H1 (cell line): ENCODE measurements at places on chromosomes 7 and 10. TPM values are rescaled to one million over a fixed set of nuclear protein-coding genes. Genes with fewer than 3 reads are reported as not detected.
A peak's percentile ranks its signal among the peaks of the same experiment; 100 is the strongest.

MYO3A gene
- total RNA-seq = 3.2 and 5.3 TPM in 2 replicates

KIFBP gene
- 34.1 and 34.6 TPM in 2 replicates for total RNA-seq

GDF2 gene
- not detected in 2 replicates for total RNA-seq

ADIRF gene
- total RNA-seq = not detected in 2 replicates

PNLIPRP1 gene
- total RNA-seq = not detected in 2 replicates

OR2A7 gene
- total RNA-seq = 1.6 and 1.9 TPM in 2 replicates

RARRES2 gene
- total RNA-seq = 254 and 264 TPM in 2 replicates

DMBT1 gene
- not detected in 2 replicates for total RNA-seq

- H3K4me3 ChIP-seq = no peak overlapping the region
- no peak for DNase-seq
- no peaks in the 10 kb centered on the region for H3K27me3 ChIP-seq
- no peak overlapping the region for H3K27ac ChIP-seq
- H3K4me1 ChIP-seq = peaks cover 4% of the 10 kb centered on the region
These were observed 71.1 kb downstream of the SLC37A3 start for GRCh38 chr7:140327261-140327661.

- DNase-seq = no peak
- H3K4me1 ChIP-seq = no peaks in the 10 kb centered on the region
- H3K27ac ChIP-seq = no peak overlapping the region
- no peaks in the 10 kb centered on the region for H3K36me3 ChIP-seq
These were observed 48.9 kb downstream of the AKR1D1 start for GRCh38 chr7:138125119-138125518.

GRCh38 chr7:94173436-94173835 is 169.3 kb upstream of the BET1 start:
- no peaks in the 10 kb centered on the region for H3K27me3 ChIP-seq
- no peak for DNase-seq
- H3K4me1 ChIP-seq = no peaks in the 10 kb centered on the region
- H3K27ac ChIP-seq = no peak overlapping the region
- no peak overlapping the region for H3K4me3 ChIP-seq

GRCh38 chr7:64654796-64655548 is 11.0 kb upstream of the ZNF107 start:
- no peaks in the 10 kb centered on the region for H3K27me3 ChIP-seq
- H3K27ac ChIP-seq = no peak overlapping the region
- no peak for DNase-seq
- H3K4me3 ChIP-seq = no peak overlapping the region
- no peaks in the 10 kb centered on the region for H3K36me3 ChIP-seq
- H3K4me1 ChIP-seq = no peaks in the 10 kb centered on the region

DNA sequence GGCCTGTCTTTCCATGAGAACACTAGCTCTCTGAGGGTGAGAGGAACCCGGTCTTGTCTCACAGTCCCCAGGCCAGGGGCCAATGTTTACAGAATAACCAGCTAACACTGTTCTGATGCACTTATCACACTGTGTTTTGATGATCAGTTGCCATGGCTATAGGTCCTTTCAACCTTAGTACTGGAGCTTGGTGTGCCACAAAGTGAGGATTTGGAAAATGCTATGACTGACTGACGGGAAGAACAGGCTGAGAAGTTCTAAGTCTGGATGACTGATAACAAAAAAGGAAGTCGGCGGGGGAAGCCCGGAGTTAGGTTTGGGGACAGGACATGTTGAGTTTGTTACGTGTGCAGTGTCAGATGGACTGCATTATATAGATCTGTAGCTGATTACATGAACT is 141.8 kb downstream of the CTTNBP2 start:
- no peak for DNase-seq
- no peaks in the 10 kb centered on the region for H3K27me3 ChIP-seq
- no peak overlapping the region for H3K4me3 ChIP-seq
- H3K4me1 ChIP-seq = no peaks in the 10 kb centered on the region

DNA sequence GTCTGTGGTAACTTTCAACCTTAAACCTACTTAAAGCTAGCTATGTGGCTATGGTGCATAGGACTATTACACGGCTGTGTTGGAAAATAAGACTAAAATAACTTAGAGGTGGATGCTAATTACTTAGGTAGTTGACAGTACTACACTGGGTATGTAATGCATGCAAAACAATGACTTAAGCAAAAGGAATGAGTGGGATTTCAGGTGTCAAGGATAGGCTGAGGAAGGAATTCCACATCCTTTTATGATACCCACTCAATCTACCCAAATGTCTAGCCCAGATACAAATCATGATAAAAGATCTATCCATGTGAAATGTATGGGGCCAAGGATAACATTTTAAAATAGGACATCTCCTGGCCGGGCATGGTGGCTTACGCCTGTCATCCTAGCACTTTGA is 13.9 kb downstream of the CDNF start:
- H3K36me3 ChIP-seq = no peaks in the 10 kb centered on the region
- no peak overlapping the region for H3K4me3 ChIP-seq
- no peak for DNase-seq
- no peak overlapping the region for H3K27ac ChIP-seq
- H3K4me1 ChIP-seq = no peaks in the 10 kb centered on the region; the same call in 1 of the 2 replicates
- H3K27me3 ChIP-seq = no peaks in the 10 kb centered on the region

DNA sequence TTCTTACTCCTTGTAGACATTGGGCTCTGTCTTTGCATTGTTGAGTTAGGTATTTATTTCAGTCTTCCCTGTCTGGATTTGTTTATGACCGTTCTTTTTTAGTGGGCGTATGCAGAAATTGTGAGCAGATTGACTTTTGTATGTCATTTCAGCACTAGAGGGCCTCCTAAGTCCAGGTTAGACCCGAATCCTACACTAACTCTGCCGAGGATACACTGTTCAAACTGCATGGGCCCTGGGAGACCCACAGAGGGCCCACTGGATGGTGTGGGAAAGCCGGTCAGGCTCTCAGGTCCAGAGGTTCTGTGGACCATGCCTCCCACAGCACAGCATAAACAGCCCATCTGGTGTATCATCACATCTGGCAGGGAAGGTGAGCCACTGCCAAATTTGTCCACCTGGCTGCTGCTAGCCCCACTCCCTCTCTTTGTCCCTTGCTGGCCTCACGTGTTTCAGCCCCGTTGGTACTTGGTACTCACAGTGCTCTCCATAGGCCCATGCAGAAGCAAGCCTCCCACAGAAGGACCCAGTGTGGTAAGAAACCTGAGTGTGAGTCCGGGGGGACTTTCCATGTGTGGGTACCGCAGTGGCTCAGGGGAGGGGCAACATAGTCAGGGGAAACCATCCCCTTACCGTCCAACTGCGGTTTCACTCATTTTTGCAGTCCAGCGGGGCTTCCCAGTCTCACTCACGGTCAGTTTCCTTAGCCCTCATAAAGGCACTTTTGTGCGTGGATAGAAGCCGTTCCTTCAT is 112.8 kb downstream of the APBB1IP start:
- no peak overlapping the region for H3K27ac ChIP-seq
- peaks cover 1% of the 10 kb centered on the region for H3K4me1 ChIP-seq
- no peak overlapping the region for H3K4me3 ChIP-seq
- H3K36me3 ChIP-seq = no peaks in the 10 kb centered on the region
- H3K27me3 ChIP-seq = no peaks in the 10 kb centered on the region

DNA sequence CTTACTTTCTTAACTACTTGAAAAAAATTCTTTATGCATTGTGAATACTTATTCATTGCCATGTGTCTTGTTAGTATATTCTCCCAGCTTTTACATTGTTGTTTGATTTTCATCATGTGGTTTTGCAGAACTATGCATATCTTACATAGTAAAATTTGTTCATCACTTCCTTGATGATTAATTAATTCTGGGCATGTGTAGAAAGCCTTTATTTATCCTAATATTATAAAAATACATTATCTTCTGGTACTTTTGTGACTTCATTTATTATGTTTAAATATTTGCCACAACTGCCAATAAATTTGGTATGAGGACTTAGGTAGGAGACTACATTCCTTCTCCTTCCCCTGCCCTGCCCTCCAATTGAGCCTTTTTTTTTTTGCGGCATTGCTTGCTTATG is 166.0 kb upstream of the ZNF32 start:
- no peak for DNase-seq
- H3K27me3 ChIP-seq = no peaks in the 10 kb centered on the region
- no peak overlapping the region for H3K27ac ChIP-seq
- no peaks in the 10 kb centered on the region for H3K36me3 ChIP-seq
- no peaks in the 10 kb centered on the region for H3K4me1 ChIP-seq

DNA sequence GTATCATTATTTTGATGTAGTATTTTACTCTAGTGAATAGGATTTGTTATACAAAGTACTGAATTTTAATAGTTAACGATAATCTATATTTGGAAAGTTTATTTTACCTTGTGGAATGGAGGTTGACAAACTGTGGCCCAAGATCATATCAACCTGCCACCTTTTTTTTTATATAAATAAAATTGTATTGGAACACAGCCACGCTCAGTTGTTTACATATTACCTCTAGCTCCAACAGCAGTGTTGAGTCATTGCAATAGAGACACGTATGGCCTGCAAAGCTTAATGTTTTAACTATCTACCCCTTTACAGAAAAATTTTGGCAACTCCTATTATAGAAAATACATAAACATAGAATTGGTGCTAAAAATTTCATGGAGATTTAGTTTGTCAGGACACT is 239.3 kb downstream of the THSD7A start:
- no peaks in the 10 kb centered on the region for H3K36me3 ChIP-seq
- no peak overlapping the region for H3K27ac ChIP-seq
- no peak overlapping the region for H3K4me3 ChIP-seq

DNA sequence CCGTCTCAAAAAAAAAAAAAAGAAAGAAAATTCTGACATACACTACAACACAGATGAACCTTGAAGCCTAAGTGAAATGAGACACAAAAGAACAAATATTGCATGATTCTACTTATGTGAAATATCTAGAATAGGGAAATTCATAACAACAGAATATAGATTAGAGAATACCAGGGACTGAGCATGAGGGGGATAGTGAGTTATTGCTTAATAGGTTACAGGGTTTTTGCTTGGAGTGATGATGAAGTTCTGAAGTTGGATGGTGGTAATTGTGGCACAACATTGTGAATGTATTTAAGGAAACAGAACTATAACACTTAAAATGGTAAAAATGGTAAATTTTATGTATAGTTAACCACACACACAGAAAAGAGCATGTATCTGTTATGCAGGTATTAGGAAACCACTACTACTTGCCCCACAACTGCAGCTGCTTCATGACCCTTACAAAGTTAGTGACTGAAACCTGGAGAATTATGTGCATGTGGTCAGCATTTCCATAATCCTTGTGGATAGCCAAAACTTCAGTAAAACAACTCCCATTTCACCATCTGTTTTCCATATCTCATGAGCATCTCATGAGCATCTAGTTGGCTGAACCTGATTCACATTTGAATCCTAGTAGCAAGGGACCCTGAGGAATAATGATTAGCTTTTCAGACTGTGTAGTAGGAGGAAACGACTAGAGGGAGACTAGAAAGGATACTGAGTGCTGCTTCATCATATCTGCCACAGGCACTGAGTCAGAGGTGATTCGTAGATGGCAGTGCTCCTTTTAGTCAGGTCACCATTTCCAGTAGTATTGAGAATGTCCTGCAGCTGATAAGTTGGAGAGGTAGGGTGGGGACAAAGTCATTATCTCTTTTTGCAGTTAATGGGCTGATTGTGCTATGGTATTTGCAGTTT is 26.3 kb downstream of the SAMD8 start:
- H3K27me3 ChIP-seq = no peaks in the 10 kb centered on the region
- no peak for DNase-seq
- no peak overlapping the region for H3K4me3 ChIP-seq

DNA sequence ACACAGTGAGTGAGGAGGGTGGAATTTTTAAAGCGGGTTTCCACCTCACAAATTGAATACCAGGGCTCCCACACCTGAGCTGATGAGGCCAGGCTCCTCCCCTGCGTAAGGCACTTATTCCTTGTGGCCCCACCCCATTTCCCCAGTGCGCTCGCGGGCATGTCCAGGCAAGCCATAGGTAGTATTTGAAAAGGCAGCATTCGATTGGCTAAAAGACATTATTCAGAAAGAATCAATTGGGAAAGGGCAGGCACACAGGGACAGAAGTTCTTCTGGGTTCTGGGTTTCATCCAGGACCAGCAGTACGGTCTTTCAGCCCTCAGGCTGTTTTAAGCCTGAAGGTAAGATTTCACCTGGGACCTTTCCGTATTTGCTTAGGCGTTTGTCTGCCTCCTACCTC is 222.3 kb downstream of the BBS9 start:
- H3K27me3 ChIP-seq = no peaks in the 10 kb centered on the region
- no peaks in the 10 kb centered on the region for H3K4me1 ChIP-seq
- peak overlapping the region; percentile 55 for H3K4me3 ChIP-seq
- peak overlapping the region; percentile 72; the same call in 1 of the 2 replicates for H3K27ac ChIP-seq

DNA sequence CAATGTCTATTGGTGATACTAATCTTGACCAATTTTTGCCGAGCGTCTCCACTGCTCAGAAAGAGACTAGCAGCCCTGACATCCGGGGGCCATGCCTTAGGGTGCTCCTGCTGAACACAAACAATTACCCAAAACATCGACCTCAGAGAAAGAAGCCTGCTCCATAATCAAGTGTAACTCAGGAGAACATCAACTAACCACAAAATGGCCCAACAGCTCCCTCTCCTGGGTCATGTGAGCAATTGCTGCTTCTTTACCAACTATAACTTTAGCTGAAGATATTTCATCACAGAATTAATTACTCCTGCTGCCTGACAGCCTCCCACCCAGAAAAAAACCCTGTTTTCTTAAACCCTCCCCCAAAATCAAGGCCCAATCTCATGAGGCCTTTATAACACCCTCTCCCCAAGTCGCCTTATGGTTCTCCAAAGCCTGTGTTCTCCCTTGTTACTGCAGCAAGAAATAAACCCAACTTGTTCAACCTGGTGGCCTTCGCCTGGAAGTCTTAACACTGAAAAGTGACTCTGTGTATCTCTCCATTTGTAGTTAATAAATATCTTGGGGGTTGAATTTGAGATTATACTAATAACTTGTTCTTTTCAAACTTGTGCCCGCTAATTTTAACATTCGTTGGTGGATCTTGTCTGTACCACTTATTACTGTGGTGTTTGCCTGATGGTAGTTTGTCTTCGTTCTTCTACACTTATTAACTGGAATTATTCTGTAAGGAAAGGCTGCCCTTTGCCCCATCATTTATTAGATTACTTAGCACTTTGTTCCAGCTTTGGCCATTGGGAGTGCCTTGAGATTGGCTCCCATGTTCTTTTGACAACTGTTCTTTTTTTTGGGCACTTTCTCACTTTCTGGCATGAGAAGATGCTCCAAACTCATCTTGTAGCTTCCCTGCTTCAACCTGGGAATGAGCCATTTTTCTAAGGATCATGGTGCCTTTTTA is 21.2 kb upstream of the RAMP3 start:
- no peak overlapping the region for H3K4me3 ChIP-seq
- no peak overlapping the region for H3K27ac ChIP-seq
- DNase-seq = no peak
- H3K36me3 ChIP-seq = no peaks in the 10 kb centered on the region
